Activated gamma-delta T cell treated with Interleukin-2 at 50 U/mL for 16 hours (primary cell): ENCODE measurements at places on chromosomes 7 and 10.

DNA sequence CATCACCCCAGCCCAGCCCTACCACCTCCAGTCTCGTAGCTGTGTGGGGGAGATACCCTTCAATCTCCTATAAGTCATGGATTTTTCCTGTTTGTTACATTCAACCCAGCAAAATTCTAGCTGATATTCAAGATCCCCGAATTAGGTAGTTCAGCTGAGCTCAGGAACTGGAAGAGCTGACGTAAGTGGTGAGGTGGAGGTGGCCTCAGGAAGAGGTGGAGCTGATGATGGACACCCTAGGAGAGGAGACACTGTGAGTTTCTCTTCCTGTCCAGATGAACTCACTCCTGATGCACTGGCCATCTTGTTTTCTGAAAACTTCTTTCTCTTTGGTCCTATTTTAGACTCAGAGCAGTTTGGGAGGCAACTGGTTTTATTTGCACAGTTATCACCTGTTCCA, 90.5 kb upstream of the PITRM1 start:
- no peak for DNase-seq

- no peak for DNase-seq
These were observed 115.5 kb downstream of the RTKN2 start for GRCh38 chr10:62153191-62153590.

DNA sequence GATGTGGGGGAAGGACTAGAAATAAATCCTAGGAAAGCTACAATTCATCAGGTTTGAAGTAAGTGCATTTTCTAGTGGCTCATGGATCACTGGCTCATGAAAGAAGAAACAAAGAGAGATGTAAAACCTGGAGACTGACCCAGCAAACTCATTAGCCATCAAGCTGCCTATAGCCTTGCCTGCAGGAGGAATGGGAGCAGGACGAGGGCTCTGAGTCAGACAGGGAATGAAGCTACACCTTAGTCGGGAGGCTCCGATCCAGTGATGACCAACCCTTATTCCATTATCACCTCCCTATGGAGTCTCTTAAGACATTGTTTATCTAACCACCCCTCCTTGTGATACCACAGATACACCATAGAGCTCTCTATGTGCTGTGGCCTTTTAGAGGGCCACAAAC, 112.5 kb upstream of the WDR11 start:
- no peak for DNase-seq

DNA sequence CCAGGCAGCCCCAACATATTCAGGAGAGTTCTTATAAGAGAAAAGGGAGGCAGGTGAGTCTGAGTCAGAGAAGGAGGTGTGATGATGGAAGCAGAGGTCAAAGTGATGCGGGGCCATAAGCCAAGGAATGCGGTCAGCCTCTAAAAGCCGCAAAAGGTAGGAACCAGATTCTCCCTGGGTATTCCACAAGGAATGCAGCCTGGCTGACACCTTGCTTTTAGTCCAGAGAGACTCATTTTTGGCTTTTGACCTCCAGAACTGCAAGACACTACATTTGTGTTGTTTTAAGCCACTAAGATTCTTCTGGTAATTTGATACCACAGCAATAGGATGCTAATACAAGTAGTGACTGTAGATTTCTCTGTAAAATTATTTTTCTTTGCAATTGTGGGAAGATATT, 151.5 kb upstream of the EEPD1 start:
- DNase-seq, result no peak

- DNase-seq, result no peak
These were observed 500.2 kb downstream of the GLRX3 start for GRCh38 chr10:130636313-130636930.

DNA sequence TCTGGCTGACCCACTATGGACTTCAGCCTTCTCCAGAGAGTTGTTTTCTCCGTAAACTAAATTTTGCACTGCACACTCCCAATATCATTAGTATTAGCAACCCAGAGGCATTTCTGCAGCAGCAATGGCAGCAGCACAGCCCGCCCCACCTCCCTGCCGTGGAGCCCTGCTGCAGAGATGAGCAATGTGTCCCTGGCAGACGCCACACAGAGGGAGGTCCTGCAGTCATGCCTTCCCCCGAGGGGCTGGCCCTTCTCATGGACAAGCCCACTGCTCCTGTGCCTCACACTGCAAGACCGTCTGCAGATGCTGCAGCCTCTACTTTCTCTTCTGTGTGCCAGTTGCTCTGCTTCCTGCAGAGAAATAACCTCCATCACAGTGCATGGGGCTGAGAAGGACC, 393.4 kb upstream of the MKI67 start:
- no peak for DNase-seq
